ENCODE measurements at places on chromosomes 6 and 20.
A peak's percentile ranks its signal among the peaks of the same experiment; 100 is the strongest.

GRCh38 chr20:21465799-21466198, 48.1 kb downstream of the NKX2-2 start:
- no peak for DNase-seq

DNA sequence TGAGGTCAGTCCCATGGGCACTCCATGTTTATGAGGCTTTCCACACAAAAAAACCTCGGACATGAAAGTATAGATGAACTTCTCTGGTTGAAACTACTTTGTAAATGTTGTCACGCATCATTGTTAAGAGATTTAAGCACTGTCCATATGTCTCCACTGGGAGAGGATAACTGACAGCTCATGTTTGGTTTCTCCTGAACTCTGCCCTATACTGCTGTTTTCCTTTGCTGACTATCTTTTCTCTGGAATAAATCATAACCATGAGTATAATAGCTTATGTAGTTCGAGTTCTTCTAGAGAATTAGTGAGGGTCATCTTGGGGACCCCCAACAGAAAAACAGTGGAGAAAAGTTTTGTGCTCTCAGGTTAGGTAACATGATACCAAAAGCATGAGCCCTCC, 14.3 kb downstream of the THEMIS start:
- DNase-seq, result no peak

DNA sequence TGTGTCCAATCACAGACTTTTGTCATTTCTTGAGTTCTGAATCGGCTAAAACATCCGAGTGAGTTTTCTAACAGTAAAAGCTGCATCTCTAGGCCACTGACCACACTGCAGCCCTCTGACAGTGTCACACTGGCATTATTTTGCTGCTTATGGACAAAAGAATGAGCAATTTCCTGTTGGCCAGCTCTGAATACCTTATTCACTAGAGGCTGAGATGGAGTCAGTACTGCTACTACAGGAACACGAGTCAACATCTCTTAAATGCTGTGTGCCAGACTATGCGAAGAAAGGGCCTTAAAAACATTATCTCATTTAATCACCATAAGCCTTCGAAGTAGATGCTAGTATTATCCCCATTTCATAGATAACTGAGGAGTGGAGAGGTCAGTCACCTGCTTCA, 42.5 kb upstream of the IPCEF1 start:
- no peak for DNase-seq

DNA sequence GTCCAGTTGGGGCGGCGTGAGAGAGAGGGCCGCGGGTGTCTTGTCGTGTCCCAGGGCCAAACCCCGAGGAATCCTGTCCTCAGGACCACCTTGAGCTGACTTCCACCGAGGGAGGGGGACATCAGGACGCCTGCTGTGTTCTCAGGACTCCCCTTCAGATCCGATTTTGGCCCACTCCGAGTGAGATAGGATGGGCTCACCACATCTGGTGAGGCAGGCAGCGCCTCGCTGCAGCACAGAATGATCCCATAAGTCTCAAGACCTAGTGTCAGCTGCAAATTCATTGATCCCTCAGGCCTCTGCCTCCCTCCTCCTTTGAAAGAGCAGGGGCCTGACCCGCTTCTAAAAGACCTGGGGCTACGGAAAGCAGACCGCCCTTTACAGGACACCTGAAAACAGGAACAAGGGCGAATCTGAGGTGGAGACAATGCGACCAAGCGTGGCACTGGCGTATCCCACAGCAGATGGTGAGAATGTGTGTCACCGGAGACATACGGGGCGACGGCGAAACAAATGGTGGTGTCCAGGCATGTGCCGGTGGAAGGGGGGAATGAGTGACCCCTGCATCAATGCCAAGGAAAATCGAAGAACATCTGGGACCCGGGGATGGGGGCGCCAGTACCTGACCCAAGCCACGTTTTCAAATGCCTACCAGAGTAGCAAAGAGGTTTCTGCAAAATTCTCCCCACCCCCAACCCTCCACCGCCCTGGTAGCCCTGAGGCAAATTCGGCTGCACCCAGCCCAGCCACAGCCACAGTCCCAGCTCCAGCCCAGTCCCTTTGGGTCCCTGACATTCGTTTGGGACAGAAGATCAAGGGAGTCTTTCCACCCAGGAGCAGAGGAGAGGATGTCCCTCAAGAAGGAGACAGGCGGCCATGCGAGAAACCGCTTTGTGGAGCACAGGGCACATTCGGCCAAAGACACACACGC, 162.1 kb upstream of the ZNF337 start:
- DNase-seq, result no peak

GRCh38 chr20:17014217-17014616, 212.6 kb upstream of the PCSK2 start:
- no peak for DNase-seq

DNA sequence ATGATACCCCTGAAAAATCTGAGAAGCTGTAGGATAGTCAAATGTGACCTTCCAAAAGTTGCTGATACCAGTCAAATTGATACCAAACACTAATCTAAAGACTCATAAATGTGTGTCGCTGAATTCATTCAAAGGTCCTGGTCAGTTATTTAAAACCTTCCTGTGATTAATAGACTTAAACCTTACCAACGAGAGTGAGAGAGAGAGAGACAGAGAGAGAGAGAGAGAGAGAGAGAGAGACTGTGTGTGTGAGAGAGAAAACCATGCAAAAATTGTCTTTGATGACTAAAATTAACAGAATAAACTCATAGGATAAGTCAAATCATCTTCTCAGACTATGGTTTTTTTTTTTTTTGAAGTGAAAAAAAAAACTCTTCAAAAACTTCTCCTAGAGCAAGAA, 370.9 kb upstream of the HS3ST5 start:
- no peak for DNase-seq

- DNase-seq, result no peak
These were observed 329.5 kb upstream of the HSF2 start for GRCh38 chr6:122069932-122070331.

DNA sequence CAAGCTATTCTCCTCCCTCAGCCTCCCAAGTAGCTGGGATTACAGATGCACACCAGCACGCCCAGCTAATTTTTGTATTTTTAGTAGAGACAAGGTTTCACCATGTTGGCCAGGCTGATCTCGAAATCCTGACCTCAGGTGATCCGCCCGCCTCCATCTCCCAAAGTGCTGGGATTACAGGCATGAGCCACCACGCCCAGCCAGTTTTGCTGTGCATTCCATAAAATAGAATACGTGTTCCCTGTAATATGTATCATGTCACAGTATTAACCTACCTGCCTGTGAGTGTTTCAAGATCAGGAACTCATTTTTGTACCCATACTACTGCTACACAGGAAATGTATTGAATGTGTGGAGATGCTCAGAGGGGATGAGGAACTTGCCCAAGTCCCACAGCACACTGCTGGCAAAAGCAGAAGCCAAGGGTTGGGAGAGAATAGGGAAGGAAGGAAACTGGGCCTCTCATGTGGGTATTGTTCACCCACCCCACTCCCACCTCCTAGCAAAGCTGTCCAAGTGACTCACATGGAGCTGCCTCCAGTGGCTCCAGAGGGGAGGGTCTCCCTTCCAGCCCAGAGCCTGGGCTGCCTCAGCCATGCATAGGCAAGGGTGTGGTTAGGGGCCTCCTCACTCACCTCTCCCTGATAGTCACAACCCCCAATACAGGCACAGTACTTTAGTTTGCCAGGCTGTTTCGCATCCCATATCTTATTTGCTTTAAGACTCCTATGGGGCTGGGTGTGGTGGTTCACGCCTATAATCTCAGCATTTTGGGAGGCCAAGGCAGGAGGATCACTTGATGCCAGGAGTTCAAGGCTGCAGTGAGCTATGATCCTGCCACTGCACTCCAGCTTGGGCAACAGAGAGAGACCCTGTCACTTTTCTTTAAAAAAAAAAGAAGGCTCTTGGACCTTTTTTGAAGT, 9.4 kb downstream of the HM13 start:
- no peak for DNase-seq

- DNase-seq, result peak; percentile 18
These were observed 69.9 kb upstream of the BTBD3 start for GRCh38 chr20:11847827-11848226.

DNA sequence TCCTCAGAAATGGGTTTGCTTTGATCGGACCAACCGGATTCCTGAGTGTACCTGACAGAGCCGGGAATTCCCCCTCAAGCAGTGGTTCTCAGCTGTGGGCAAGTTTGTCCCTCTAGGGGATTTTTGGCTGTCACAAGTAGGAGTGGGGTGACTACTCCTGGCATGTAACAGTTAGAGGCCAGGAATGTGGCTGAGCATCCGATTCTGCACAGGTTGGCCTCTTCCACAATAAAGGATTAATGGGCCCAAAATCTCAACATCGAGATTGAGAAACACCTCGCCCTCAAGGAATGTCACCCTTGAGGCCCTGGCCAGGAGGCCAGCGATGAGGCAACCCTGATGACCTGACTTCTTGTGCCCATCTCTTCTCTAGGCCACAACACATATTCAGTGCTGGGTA, 7.9 kb downstream of the AGPAT4 start:
- no peak for DNase-seq

- DNase-seq, result no peak
These were observed 32.3 kb downstream of the GSTA3 start for GRCh38 chr6:52877168-52877567.

DNA sequence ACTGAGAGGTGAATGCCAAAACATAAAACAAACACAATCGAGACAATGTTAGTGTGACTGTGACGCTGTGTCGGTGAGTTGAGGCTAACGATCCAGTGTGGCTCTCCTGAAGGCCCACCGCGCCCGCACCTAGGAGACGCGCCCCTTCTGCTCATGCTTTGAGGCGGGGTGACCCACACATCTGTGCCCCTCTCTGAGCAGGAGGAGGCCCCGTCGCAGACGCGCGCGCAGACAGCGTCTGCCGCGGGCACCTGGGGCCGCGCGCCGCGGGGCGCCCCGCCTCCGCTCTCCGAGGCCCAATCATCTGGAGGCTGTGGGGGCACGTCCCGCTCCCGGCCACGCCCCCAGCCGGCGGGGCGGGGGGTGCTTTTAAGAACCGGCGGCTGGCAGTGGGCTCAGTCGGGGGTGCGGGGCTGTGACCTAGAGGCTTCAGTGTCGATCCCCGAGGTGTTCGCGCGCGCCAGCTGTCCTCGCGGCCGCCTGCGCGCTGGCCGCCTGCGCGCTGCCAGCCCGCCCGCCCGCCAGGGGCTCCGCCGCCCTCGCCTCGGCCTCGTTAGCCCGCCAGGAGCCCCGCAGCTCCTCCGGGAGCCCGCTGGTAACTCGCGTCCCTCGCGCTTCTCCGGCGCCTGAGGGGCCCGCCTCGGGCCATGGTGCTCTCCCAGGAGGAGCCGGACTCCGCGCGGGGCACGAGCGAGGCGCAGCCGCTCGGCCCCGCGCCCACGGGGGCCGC, at the start of gene SLC16A10:
TSS of gene SLC16A10 (plus strand) at position 398 of the 730 bp plus-strand sequence. CDS start at position 648, 250 bp downstream.
- DNase-seq, result peak; percentile 85

- peak; percentile 77 for DNase-seq
These were observed at the start of gene TRIM27 for GRCh38 chr6:28923318-28924102. Gene TRIM27 (minus strand): TSS chr6:28923985. CDS start chr6:28923632, 353 bp downstream.

DNA sequence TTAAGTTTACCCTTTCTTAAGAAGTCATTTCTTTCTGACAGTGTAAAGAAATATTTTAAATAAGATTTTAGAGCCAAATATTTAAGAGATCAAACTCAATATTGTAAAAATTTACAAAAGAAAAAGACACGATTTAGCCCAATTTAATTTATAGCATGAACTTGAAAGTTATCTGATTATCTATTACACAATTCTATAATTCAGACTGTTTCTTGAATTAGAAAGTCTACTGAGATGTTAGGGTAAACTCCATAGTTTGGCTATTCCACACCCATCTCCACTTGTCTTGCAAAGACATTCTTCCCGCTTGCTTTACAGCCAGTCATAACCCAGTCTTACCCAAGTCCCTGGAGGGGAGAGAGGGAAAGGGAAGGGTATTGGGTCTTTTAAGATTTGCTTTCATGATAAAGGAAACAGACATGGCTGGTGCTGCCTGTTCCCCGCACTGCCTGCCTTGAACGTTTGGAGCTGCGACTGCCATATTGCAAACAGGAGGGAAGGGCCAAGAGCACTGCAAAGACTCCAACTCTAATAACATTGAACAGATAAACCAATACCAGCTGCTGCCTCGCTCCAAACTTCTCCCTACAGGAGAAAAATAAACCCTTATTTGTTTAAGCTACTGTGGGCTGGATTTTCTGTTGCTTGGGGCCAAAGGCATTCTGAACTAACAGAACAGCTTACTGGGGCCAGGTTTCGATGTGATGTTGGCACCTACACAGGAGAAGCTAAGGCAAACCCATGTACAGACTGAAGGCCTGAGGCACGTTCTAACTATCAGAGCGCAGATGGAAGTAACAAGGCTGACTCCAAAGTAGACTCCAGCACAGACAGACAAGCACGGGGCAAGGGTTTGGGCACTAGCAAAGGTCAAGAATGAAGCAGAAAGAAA, 552.3 kb upstream of the JARID2 start:
- no peak for DNase-seq

- DNase-seq, result no peak
These were observed 322.8 kb upstream of the NT5E start for GRCh38 chr6:85127168-85127498.

DNA sequence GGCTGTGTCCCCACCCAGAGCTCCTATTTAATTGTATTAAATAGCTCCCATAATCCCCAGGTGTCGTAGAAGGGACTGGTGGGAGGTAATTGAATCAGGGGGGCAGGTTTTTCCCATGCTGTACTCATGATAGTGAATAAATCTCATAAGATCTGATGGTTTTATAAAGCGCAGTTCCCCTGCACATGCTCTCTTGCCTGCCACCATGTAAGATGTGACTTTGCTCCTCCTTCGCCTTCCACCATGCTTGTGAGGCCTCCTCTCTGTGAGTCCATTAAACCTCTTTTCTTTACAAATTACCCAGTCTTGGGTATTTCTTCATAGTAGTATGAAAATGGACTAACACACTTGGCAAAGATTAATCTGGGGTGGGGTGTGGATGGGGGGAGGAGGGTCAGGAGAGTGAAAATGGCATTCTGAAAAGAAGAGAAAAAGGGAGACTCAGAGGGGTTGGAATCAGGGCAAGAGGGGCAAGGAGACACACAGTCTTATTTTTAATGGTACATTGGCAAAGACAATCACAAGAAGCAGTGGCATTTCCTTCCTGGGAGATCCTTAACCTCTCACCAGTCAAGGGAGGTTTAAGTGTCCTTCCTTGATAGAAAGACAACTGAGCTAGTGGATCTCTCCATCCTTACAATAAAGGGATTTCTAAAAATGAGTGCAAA, 37.5 kb upstream of the NOX3 start:
- DNase-seq, result no peak

GRCh38 chr6:53703047-53703446, 37.5 kb upstream of the KLHL31 start:
- no peak for DNase-seq

GRCh38 chr6:2998998-2999617, 586 bp upstream of the NQO2 start:
- DNase-seq, result no peak

GRCh38 chr6:118894425-118895260, 691 bp downstream of the ASF1A start:
- peak; percentile 54 for DNase-seq

DNA sequence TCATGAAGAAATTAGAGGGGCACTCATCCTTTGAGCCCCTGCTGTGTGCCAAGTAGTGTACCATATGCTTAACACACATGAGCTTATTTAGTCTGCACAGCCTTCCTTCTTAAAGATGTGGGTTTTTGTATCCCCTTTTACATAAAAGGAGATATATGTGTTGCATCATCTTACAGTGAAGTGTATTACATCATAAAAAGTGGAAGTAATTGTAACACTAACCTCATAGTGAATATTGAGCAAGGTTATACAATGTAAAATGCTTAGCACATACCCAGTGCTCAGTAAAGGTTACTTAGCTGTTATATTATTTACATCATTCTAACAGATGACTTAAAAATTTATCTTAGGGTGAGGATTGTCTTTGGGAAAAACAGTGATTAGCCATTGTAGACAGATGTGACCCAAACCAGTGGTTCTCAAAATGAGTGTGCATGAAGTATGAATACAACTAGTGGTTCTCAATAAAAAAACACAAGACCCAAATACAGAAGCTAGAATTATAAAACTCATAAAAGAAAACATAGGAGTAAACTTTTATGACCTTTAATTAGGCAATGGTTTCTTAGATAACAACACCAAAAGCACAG, 3.8 kb upstream of the PIGU start:
- DNase-seq, result no peak
